ENCODE measurements at places on chromosomes 5 and 9. TPM values are rescaled to one million over a fixed set of nuclear protein-coding genes. Genes with fewer than 3 reads are reported as not detected.

- no peak for DNase-seq
Observed at GRCh38 chr9:87113874-87114273, 166.6 kb upstream of the GAS1 start.

GRCh38 chr9:12794101-12794799 lies 19.4 kb downstream of the LURAP1L start:
- no peak for DNase-seq

DNA sequence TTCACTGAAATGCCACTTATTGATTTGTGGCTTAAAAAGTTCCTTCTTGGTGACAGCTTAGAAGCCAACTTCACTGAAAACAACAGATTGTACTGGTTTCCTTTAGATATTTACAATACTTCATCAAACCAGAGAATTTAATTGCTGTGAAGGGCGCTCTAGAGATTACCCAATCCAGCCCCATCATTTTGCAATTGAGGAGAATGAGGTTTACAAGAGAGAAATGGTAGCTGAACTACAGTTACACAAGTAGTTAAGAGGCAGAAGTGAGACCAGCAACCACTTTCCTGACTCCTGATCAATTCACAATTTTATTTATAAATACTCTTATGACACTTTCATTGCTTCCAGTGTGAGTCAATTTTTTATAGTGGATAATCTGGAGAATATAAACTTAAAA lies 103.5 kb upstream of the APC start:
- DNase-seq, result no peak

- no peak for DNase-seq
Observed at GRCh38 chr5:50763846-50764245, 97.4 kb downstream of the PARP8 start.

- DNase-seq, result no peak
Observed at GRCh38 chr9:129437626-129438323, 183.1 kb downstream of the C9orf50 start.

- no peak for DNase-seq
Observed at GRCh38 chr5:59745415-59745863, 148.1 kb downstream of the PDE4D start.

GRCh38 chr5:178287091-178287790 lies 54.6 kb upstream of the PHYKPL start:
- no peak for DNase-seq

GRCh38 chr5:158951436-158952247 lies 148.1 kb downstream of the EBF1 start:
- no peak for DNase-seq

DNA sequence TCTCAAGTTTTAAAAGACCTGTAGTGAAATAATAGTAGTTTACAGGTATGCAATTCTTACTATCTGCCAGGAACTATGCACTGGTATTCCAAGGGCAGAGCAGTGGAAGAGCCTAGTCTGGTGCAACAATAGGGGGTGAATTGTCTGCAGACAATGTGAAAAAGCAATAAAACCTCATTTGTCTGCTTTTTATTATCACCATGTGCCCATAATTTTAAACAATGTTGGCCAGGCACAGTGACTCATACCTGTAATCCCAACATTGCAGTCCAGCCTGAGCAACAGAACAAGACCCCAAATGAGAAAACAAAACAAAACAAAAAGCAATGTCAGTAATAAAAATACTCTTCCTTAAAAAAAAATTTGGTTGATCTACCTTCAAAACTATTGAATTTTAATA lies 12.2 kb upstream of the SLC44A1 start:
- no peak for DNase-seq

GRCh38 chr5:15105799-15106393 lies 234.3 kb upstream of the ANKH start:
- peak; percentile 24 for DNase-seq

- no peak for DNase-seq
Observed at GRCh38 chr9:71690689-71691435, 77.5 kb downstream of the CEMIP2 start.

DNA sequence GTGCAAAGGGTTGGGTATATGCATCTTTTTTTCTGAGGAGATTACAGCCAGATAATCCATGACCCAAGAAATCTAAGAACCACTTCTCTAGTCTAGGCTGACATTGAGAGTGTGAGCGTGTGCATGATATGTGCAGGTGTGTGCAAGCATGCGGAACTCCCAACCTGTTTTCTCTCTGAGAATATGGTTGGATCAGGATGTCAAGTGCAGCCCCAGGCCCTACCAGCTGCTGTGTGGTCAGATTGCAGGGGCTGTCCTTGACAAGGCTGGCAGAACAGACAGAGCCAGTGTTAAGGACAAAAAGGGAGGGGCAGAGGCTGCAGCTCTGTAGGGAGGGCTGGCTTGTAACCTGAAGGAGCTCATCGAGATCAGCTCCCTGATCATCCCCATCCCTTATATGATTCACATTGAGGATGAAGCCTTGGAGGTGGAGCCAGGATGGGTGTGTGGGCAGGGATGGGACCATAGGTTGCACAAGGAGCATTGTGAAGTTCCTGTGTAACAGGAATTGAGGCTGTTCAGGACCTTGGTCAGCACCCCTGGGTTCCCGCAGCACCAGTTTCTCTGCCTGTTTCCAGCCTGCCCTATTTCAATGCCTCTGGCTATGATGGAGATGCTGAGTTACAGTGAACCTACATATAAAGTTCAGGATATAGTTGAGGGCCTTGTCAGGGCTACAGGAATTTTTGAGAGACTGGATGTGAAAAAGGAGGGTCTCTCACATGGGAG lies 52.6 kb upstream of the ARAP3 start:
- DNase-seq, result no peak

DNA sequence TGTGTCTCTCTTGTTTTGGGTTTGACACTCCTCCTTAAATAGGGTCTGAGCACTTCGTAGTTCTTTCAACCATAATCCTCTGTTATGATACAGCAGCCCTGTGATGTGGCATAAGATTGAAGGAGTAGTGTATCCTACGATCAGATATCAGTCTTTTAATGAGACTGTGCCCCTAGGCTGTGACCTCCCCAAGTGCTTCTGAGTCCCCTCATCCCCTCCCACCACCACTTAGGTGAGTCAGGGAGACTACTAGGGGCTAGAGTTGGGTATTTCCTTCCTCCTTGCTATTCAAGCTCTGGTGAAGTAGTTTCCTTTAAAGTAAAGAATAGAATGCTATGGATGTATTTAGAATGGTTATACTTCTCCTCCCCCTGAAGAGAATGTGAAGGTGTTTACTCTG lies 637.2 kb upstream of the GRAMD2B start:
- DNase-seq, result no peak

DNA sequence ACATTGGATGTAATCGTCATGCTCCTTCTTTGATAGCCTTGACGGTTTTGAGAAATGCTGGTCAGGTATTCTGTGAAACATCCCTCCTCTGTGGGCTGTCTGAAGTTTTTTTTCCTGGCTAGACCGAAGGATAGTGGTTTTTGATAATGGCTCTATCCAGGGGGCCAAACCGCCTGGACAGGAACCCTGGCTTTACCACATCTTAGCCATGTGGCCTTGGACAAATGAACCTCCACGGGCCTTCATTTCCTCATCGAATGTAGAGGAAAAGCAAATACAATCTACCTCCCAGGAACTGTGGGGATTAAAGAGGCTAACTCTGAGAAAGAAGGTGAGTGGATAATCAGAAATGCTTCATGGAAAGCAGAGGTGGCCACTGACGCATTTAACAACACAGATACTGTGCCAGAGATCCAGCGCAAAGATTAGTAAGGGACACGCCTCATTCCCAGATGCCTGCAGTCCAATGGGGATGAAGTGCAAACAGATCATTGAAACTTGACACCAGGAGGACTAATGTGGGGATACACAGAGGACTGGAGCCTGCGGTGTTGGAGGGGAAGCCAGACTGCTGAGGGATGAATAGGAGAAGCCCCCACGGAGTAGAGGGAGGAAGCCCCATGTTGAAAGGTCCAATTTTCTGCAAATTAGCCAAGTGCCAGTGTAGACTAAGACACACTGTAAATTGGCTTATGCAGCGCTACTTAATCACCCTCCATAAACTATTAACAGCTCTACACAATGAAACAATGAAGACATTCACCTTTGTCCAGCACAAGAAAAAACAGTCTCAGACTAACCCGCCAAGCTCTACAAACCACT lies 41.6 kb downstream of the MYO10 start:
- no peak for DNase-seq

- no peak for DNase-seq
Observed at GRCh38 chr9:92535940-92536850, at the start of gene ECM2. ECM2 (minus strand) TSS chr9:92535990; CDS start chr9:92522866, 13,124 bp downstream.

DNA sequence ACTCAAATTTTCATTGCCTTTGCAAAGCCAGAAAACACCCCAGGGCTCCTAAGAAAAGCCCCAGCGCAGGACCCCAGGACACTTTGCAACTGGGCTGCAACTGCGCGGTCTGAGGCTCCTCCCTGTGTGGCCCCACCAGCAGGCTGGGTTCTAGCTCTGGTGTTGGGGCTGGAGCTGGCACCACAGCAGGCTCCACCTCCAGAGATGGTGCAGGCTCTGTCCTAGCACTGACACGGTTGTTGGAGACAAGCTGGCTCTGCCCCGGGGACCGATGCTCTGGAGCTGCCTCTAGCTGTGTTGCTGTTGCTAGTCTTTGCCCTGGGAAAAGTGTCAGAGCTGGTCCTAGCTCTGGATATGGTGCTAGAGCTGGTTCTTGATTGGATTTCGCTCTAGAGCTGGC lies 13.6 kb downstream of the LCN10 start:
- DNase-seq, result no peak

DNA sequence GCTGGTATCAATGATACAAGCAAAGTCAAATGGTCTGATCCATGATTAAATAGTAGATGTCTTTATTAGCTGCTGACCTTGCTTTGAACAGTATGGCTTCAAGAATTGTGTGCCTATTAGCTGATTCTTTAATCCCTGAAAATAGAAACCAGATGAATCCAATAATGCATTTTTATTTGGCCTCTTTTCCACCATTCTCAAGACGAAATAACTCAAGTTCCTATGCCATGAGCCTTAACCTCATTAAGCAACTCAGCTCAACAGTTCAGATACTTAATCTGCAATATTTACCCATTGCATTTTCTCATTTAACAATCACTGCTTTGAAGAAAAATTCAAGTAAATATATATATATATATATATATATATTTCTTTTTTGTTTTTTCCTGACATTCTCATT lies 588.6 kb upstream of the MEF2C start:
- no peak for DNase-seq

GRCh38 chr9:9387511-9388115 lies 1225.2 kb downstream of the PTPRD start:
- DNase-seq, result no peak

- no peak for DNase-seq
Observed at GRCh38 chr5:166293892-166294291, 1997.6 kb upstream of the WWC1 start.

DNA sequence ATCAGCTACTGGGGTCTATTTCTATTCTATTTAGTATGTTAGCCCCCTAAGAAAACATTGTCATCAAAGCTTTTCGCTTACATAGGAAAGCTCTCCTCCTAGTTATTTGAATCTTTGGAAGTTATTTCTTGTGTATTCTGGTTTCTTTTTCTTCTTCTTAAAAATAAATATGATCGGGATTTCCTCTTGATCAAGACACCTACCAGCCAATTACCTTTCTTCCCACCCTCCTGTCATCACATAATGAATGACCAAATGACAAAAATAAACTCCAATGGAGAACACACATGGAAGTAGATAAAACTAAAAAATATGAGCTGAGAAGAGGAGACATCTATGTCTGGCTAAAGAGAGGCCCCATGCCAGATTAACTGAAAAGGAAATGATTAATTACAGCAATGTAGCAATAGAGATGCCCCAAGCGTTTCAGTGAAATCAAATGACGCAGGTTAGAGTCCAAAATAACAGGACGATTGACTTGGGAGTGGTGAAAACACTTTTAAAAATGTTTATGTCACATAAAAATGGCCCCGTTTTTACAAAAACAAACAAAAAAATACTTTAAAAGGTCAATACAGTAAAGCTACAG lies 59.5 kb upstream of the PCSK1 start:
- DNase-seq, result no peak

DNA sequence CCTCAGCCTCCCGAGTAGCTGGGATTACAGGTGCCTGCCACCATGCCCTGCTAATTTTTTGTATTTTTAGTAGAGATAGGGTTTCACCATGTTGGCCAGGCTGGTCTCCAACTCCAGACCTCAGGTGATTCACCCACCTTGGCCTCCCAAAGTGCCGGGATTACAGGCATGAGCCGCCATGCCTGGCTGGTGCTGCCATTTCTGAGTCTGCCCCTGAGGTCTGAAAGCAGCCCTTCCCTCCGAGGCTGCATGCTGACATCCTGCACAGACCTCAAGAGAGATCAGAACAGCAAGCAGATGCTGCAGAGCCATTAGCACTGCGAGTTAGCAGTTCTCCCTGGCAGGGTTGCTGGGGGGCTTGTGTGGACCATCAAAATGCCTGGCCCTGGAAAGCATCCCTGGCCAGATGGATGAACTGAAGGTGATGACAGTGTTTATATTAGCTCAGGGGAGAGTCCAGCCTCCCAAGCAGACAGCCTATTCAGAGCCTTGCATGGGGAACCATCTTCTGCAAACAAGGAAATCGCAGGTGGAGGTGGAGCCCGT lies 176.5 kb upstream of the PANK3 start:
- no peak for DNase-seq

GRCh38 chr5:168658394-168658793 lies 79.2 kb upstream of the PANK3 start:
- no peak for DNase-seq

- DNase-seq, result no peak
Observed at GRCh38 chr5:5978501-5979376, 399.6 kb downstream of the MED10 start.

- DNase-seq, result no peak
Observed at GRCh38 chr9:70962761-70963440, 158.5 kb downstream of the TRPM3 start.

GRCh38 chr5:110397281-110397680 lies 329.2 kb downstream of the TMEM232 start:
- no peak for DNase-seq

ANKRD31 gene
- not detected for total RNA-seq

SNX2 gene
- total RNA-seq, result 64.7 TPM

TSLP gene
- not detected for total RNA-seq

PCDH1 gene
- total RNA-seq, result 135 TPM

BRINP1 gene
- total RNA-seq, result 0.11 TPM

ZNF454 gene
- total RNA-seq, result 0.40 TPM

PTGES gene
- not detected for total RNA-seq

THBS4 gene
- total RNA-seq, result not detected

NPR3 gene
- total RNA-seq, result 0.04 TPM

GM2A gene
- 18.5 TPM for total RNA-seq

ADAMTS6 gene
- 117 TPM for total RNA-seq

ANKRD18A gene
- total RNA-seq, result 1.5 TPM

EMB gene
- not detected for total RNA-seq

ABL1 gene
- total RNA-seq, result 59.5 TPM

AUH gene
- 8.8 TPM for total RNA-seq

IFNA21 gene
- total RNA-seq, result not detected

CCL27 gene
- total RNA-seq, result 0.14 TPM

SLCO6A1 gene
- not detected for total RNA-seq

IL13 gene
- not detected for total RNA-seq

OLFM1 gene
- total RNA-seq, result 0.46 TPM
